Stimulated activated CD4-positive, alpha-beta T cell treated with anti-CD3 and anti-CD28 coated beads, Interleukin-12 subunit alpha, Interleukin-12 subunit beta, amount 100 ng/mL, for 4 hours (primary cell): ENCODE measurements at places on chromosomes 12 and 14.

- no peak for DNase-seq
Measured at GRCh38 chr14:68389943-68390342, 402.9 kb downstream of the ZFP36L1 start.

DNA sequence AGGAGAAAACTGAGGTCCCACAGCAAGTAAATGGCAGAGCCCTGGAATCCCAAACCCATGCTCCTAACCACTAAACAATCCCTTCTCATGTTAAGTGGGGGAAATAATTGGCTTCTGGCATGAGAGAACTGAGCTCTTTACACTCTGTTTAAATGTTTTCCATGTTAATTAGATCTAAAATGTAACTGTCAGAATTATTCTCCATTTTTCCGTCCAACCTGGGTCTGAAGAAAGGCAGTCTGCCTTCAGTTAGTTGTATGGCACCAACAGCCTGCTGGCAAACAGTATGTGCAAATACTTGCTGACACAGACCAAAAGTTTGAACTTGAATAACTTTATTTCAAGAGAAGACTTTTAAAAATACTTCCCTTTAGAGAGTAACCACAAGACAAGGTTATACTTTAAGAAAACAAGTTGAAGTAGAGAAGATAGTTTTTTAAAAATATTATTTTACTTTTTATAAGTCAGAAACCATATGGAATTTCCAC is 59.7 kb downstream of the E2F7 start:
- no peak for DNase-seq

- DNase-seq = no peak
Measured at GRCh38 chr12:132336451-132337413, 7.3 kb upstream of the GALNT9 start.

DNA sequence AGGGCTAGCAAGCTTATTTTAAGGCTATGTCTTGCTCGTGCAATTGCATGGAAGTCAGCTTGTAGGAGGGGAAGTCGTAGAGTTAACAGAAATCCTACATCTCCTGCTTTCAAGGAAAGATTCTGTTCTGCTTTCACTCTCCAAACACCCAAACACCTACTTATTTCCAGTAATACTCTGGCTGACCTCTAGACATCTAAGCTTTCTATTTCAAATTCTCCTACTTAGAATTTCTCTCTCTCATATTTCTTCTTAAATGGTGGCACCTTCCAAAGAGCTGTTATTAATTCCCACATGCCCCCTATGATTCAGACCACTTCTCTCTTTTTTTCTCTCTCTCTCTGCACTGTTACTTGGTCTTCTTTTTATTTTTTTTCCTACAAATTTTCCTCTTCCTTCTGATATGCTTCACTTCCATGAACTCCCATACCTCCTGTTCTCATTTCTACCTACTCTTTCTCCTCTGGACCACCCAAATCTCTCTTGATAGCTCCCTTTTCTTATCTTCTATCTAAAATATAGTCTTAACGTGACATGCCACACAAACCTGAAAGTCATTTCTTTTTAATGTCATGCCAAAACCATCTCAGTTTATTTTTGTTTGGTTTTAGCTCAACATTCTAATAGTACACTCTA is 90.8 kb downstream of the RPS6KA5 start:
- DNase-seq = no peak

- DNase-seq = no peak
Measured at GRCh38 chr14:36068777-36069534, 107.6 kb downstream of the PTCSC3 start.

DNA sequence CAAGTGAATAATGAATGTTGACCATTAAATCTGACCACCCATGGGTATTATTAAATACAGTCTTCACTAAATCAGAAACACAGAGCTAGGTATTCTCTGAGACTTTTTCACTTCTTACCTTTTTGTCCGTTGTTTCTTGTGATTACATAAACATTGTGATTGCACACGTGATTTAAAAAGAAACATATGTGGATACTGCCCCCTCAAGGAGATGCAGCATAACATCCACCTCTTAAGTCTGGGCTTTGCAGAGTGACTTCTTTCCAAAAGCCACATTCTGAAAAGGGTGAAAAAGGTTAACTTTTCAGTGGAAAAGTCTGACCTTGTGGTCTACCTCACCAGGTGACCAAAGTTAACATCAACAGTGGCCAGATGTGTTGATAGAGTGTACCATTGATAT is 185.5 kb upstream of the FAR2 start:
- no peak for DNase-seq

DNA sequence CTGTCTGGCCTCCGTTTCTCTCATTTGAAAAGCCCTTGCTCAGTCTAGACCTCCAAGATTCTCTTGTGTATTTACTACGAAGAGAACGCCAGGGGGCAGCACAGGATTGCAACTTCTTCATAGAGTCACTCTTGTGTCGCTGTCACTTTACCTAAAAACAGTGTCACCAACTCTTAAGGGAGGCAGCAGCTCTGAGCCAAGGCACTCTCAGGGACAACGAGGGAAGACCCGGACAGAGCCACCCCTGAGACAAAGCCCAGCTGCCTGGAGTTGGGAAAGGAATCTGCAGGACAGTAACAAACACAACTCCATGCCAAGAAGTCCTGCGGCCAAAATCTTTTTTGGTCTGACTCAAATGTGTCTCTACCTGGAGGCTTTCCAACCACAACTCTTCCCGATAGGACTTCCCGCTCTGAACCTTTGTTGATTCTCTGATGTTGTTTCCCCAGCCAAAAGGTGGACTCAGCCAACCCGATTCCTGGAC is 9.6 kb upstream of the RPAP3 start:
- peak; percentile 76 for DNase-seq

DNA sequence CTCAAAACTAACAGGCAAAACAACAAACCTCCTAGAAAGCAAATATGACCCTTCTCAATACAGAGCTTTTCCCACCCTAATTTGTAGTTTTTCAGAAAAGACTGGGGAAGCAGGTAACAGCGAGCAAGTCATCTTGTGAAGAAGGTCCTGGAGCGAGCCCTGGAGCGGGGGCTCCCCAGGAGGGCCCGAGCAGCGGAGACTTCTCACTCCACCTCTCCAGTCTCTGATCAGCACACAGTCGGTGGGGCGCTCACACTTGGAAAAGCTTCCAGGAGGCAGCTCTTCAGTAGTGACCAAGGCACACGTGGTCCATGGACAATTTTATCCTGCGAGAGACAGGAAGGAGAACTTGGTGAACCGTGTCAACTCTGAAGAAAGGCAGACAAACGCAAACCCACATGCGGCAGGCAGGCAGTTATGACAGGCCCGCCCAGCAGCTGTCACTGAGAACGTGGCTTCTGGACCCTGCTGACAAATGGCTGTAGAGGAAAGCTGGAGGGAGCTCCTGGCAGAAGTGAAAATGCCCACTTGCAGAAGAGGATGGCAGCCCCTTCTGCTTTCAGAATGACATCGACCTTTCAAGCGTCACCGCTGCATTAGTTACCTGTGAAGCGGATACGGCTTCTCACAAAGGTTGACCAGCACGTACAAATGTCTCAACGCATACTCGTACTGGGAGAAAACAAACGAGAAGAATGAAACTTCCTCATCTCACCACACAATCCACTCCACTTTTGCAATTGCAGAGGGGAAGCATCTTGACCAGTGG is 44.2 kb downstream of the LGMN start:
- no peak for DNase-seq

- no peak for DNase-seq
Measured at GRCh38 chr12:114399664-114400211, 6.2 kb downstream of the TBX5 start.

DNA sequence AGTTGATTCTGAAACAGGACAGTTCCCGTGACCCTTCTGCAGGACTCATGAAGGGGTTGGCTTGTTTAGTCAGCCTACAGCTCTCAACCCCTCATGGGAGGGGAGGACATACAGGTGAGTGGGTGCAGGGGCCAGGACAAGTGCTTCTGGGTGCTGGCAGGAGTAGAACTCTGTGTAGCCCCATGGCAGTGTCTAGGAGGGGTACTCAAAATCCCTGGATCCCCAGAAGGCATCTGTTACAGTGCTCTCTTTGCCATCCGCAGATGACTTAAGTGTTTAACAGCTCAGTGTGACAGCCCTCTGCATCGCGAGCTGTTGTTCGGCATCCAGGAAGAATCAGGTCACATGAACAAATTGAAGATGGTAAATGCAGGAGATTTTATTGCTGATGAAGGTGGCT is 91.0 kb downstream of the PIK3C2G start:
- no peak for DNase-seq

DNA sequence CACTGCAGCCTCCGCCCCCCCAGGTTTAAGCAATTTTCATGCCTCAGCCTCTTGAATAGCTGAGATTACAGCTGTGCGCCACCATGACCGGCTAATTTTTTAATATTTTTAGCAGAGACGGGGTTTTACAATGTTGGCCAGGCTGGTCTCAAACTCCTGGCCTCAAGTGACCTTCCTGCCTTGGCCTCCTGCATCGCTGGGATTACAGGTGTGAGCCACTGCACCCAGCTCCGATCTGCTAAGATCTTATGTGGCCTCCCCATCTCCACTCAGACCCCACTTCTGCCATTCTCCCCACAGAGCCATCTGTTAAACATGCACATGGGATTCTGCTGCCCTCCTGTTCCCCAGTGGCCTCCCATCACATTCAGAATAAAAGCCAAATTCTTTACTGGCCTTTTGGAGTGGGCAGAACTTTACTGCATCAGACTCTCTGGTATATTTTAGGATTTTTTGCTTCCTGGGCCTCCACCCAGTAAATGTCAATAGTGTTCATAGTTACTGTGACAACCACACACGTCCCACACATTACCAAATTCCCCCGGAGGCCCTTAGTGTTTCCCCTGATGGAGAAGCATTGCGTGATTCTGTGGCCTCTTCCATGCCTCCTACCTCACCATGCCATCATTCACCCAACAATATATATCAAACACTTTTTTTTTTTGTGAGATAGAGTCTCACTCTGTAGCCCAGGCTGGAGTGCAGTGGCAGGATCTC is 96.3 kb downstream of the PTPN11 start:
- DNase-seq = no peak

- DNase-seq = no peak
Measured at GRCh38 chr14:63006531-63006930, 38.7 kb downstream of the KCNH5 start.

DNA sequence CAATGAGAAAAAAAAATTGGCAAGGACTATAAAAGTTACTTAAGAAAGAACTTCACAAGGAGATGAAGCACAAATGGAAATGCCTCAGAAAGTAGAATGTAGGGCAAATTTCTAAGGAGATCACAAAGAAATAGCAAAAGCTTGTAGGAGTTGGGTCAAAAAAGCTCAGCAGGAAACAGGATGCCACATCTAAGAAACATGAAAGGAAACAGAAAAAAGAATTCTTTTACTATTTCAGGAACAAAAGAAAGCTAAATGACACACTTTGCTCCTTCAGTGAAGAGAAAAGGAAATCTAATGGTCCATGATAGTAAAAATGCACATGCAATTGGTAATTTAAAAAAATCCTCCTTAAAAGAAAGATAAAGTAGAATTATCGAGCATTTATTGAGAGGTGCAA is 452.1 kb upstream of the GARIN6 start:
- no peak for DNase-seq

- no peak for DNase-seq
Measured at GRCh38 chr14:35078082-35078481, 32.0 kb downstream of the FAM177A1 start.

GRCh38 chr12:109352184-109352583 is 4.5 kb downstream of the MYO1H start:
- DNase-seq = no peak

DNA sequence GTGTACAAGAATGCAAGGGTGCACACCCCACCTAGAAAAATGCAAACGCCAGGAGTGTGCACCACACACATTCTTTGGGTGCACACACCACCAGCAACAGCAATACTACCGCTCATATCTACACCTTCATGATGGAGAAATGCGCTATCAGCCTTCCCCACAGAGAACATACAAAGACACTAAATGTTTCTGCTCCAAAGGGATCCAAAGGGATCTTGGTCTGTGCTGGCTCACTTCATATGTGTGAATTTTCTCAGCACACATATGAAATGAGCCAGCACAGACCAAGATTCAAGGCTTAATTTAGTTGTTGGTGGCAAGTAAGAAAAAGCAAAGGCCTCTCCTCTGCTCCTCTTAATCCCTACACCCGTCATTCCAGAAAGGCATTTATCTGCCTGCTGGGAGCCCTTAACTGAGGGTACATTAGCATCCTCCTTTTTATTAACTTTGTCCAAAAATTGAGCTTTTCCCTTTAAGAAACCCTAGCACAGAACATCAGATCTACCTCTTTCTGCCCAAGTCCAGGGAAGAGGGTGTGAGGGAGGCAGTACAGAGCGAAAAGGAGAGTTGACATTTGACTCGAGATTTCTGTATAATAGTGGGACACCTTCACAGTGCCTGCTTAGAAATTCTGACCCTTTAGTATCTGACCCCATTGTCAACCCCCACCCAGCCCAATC is 8.3 kb downstream of the BMP4 start:
- DNase-seq = no peak

DNA sequence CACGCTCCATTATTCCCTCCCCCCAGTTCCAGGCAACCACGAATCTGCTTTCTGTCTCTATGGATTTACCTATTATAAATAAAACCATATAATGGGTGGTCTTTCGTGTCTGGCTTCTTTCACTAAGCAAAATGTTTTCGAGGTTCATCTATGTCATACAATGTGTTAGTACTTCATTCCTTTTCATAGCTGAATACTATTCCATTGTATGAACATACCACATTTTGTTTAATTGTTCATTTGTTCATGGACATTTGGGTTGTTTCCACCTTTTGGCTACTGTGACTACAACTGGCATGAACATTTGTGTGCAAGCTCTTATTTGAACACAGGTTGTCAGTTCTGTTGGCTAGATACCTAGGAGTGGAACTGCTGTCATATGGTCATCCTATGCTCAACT is 12.9 kb upstream of the PAPOLA start:
- no peak for DNase-seq

GRCh38 chr12:65532162-65532561 is 253.7 kb downstream of the MSRB3 start:
- DNase-seq = no peak

- peak; percentile 22 for DNase-seq
Measured at GRCh38 chr12:68374307-68374982, 42.3 kb upstream of the MDM1 start.

DNA sequence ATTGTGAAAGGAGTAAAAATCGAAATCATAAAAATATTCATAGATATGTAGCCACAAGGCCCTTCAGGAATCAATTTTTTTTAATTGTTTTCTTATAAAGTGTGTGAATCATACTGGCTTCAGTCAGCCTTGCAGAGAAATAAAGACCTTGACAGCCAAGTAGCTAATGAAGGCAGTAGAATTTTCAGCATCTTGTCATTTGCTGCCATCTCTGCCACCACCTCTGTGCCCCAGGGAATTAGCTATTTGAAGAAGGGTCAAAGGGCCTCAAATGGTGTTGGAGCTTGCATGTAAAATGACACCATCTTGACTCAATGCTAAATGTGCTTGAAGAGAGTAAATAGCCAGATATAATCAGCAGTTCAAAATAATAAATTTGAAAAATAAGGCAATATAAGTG is 359.4 kb upstream of the DCN start:
- DNase-seq = no peak

- no peak for DNase-seq
Measured at GRCh38 chr14:91388551-91388975, 29.1 kb downstream of the CCDC88C start.
